ENCODE measurements at places on chromosomes 7 and 10. TPM values are rescaled to one million over a fixed set of nuclear protein-coding genes. Genes with fewer than 3 reads are reported as not detected.

GRCh38 chr10:80382989-80383388 is 25.4 kb upstream of the PRXL2A start:
- DNase-seq: peak; percentile 58

- DNase-seq: no peak
These were observed 1.9 kb upstream of the CYP26A1 start for GRCh38 chr10:93071674-93072224.

- no peak for DNase-seq
These were observed 66.4 kb downstream of the MGAM2 start for GRCh38 chr7:142177869-142178268.

DNA sequence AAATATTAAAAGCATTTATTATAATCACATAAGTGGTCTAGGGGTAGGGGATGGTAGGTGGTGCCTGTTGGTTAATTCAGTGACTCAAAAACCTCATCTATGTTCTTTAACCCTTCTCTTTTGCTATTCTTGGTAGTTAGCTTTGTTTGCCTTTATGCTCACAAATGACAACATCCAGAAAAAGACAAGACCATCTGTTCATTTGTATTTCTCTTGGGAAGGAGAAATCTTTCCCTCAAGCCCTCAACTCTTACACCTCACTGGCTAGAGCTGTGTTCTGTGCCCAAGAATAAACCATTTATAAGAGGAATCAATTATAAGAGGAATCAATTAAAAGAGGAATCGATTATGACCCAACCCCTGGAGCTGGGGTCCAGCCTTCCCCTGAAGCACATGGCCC is 10.8 kb upstream of the IFRD1 start:
- no peak for DNase-seq

DNA sequence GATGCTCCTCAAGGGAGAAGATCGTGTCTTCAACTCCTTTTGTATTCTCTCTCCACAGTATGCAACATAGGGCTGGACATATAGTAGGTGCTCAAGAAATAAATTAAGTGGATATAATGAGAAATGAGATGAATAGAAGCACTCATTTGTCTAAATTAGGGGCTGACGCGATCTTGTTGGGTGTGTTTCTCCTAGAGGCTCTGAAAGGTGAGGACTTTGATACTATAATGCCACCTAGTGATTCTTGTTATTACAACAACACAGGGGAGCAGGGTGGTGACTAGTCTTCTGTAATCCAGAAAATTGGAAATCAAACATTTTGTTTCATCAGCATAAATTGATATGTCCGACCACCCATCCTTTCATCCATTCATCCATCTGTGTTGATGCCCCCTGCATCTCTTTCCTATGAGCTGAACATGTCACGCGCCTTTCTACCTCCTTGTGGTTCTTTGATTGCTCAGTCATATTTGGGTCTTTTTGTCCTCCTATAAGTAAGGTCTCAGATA is 3.5 kb upstream of the CFAP58 start:
- DNase-seq: peak; percentile 87

The STEAP1 gene
- total RNA-seq: 5.5 TPM
